ENCODE measurements at places on chromosomes 2 and 18.
A peak's percentile ranks its signal among the peaks of the same experiment; 100 is the strongest.

GRCh38 chr2:25316101-25316500, 25.6 kb downstream of the DNMT3A start:
- DNase-seq: no peak

DNA sequence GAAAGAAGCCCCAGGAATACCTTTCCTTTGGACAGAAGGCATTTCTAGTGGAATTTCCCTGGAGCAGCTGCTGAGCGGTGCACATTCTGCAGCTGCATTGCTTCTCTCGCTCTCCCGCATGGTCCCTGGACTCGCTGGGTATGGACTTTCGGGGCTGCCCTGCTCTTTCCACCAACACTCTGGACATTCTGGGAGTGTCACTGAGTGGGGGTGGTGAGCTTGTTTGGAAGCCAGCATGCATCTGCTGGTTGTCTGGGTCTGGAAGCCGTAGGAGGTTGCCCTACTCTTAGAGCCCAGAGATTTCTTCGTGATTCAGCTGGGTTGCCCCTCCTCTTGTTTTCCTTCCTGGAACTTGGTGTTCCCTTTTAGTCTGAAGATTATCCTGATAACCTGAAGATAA, 52.6 kb downstream of the TWIST2 start:
- DNase-seq: no peak

GRCh38 chr2:118095610-118096009, 7.3 kb downstream of the INSIG2 start:
- DNase-seq: peak; percentile 16

- peak; percentile 72 for DNase-seq
These were observed 155.2 kb downstream of the SH3BP4 start for GRCh38 chr2:235106874-235107639.

- peak; percentile 64 for DNase-seq
These were observed 504.8 kb upstream of the NRP2 start for GRCh38 chr2:205177546-205177945.

- no peak for DNase-seq
These were observed 155.3 kb downstream of the PRKCE start for GRCh38 chr2:45806563-45807358.

GRCh38 chr2:144516411-144516980, 3.4 kb downstream of the ZEB2 start:
- DNase-seq: no peak

- peak; percentile 87 for DNase-seq
These were observed 48.1 kb downstream of the KCNE4 start for GRCh38 chr2:223100061-223100511.

DNA sequence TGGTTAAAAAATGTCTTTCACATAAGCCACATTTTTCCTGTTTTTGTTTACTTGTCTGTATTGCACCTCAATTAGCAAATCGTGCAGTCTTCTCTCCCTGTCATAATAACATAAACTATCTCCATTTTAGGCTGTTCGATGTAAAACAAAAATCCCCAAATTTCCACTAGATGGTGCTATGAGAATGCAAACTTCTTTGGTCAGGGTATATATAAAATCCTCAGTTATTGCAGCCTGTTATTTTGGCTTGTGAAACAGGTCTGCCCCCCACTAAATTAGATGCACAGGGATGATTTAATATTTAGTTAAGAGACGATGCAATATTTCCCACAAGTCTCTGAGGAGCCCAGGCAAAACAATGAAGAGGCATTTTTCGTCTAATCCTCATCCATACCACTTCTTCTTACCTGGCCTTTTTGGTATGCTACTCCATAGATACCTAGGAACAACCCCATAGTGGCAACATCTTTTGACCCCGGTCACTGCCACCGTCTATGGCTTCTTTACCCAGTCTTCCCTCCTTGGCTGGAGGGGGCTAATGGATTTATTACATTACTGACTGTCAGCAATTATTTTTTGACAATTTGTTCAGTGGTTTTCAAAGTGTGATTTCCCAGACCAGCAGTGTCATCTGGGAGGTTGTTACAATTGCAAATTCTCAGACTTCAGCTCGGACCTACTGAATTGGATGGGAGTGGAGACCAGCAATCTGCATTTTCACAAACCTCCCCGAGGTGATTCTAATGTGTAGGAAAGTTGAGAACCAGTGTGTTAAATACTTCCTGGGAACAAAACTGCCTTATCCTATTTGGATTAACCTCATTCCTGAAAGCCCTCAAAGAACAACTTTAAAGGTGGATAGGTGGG, 117.4 kb upstream of the CWC22 start:
- DNase-seq: peak; percentile 67

DNA sequence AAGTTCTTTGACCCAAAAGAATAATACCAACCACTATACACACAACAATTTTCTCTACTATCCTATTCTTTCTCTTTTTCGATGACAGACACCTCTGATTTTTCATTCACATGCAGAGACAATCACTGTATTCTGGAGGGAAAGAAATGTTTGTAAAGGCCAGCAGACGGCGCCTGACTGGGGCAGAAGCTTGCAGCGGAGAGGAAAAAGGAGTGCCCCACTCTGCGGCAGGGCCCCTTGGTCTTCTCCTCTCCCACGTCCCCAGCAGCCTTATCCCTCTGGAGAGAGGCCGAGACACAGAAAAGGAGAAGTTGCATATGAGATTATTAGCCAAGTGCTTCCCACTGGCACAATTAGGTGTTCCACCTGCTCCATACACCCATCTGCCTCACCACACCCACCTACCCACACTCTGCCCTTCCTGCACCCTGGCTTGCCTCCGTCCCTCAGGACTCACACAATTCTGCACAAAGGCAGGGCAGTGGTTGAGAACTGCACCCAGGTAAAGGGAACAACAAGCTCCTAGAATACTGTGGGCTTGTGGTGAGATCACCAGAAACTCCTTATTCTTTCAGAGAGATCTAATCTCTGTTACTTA, 687.3 kb downstream of the NRXN1 start:
- DNase-seq: no peak

- DNase-seq: no peak
These were observed 832.5 kb upstream of the CHAC2 start for GRCh38 chr2:52934920-52935640.

DNA sequence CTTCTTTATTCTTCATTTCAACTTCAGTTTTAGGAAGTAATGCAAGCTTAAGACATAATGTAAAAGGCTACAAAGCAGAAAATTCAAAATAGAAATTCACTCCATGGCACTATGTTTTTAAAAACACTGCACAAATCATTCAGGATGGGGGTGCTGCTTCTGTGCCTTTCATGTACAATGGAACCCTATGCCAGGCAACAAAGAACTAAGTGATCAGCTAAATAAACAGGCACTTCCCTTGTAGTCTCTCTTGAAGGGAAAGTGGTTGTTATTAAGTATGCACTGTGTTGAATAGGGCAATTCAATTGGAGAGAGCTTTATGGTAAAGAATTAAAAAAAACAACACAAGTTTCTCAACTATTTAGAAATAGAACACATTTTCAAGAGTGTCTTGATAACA, 10.9 kb upstream of the ERBB4 start:
- DNase-seq: no peak

DNA sequence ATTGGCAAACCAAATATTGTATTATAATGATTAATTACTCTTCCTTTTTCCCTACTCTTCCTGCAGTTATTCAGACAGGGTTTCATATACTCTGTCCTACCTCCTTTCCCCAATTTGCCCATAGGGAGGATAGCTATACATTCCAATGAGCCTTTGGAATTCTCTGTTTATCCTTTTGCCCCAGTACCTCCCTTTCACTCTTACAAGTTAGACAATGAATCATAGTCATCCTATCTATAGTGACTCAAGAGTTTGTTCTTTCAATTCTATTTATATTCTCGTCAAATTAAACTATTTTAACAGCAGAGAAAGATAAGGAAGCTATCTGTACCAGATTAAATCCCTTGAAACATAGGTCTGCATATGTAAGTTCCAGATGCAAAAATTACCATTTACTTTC, 437.5 kb downstream of the NR4A2 start:
- no peak for DNase-seq

DNA sequence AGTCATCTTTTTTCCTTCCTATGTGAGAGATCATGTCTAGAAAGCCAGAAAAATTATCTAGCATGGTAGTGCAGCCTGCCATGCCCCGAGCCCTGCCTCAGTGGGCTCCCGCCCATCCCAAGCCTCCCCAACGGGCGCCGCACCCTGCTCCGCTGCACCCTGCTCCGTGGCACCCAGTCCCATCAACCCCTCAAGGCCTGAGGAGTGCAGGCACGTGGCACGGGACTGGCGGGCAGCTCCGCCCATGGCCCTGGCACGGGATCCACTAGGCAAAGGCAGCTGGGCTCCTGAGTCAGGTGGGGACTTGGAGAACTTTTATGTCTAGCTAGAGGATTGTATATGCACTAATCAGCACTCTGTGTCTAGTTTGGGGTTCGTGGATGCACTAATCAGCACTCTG, 83.4 kb upstream of the COL3A1 start:
- no peak for DNase-seq

DNA sequence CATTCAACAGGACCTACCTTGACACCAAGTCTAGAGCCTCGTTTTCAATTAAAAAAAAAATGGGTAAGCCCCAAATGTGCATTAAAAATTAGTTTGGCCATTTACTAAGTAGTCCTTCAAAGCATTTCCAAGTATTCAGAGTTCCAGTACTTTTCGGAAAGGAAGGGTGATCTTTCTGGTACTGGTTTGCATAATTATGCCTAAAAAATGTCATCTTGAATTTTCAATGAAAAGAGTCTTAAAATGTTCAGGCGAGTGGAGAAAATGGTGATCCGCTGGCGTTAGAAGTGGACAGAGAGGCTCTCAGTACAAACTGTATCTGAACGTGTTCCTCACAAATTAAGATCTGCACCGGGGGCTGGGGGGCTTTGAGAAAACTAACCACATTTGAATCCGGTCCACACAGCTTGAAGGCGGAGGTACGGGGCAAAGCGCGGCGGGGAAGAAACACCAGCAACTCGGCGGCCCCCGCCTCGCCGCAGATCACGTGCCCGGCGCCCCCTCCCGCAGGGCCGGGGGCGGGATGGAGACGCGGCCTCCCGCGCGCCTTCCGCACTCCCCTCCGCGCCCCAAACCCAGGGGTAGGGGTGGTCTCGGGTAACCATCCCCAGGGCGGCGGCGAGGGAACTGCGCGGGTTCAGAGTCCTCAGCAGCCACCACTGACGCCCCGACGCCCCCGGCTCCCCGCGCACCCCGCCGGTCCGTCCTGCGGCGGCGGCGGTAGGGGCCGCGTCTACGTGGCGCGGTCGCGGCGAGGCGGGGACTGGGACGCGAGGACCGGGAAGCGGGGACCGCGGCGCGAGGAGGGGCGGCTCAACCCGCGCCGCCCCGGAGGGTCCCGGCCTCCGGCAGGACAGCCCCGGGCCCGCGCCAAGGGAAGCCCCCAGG, 564 bp downstream of the LPIN2 start:
- peak; percentile 30 for DNase-seq

DNA sequence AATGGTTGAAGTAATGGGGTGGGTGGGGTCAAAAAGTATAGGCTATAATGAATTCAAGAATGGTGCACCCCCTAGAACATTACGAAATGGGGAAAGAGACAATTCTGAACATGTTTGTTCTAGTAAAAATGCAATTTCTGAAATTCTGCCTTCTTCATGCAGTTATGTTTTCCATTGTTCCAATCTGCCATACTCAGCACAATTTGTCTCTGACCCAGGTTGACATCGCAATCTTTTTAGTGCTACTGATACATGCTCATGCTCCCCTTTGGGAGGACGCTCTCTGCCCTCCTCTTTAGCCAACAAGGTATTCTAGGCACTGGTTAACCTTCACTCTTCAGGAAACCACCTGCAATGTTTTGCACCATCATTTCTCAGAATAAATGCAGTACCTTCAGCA, 1303.9 kb upstream of the PIK3C3 start:
- DNase-seq: no peak

DNA sequence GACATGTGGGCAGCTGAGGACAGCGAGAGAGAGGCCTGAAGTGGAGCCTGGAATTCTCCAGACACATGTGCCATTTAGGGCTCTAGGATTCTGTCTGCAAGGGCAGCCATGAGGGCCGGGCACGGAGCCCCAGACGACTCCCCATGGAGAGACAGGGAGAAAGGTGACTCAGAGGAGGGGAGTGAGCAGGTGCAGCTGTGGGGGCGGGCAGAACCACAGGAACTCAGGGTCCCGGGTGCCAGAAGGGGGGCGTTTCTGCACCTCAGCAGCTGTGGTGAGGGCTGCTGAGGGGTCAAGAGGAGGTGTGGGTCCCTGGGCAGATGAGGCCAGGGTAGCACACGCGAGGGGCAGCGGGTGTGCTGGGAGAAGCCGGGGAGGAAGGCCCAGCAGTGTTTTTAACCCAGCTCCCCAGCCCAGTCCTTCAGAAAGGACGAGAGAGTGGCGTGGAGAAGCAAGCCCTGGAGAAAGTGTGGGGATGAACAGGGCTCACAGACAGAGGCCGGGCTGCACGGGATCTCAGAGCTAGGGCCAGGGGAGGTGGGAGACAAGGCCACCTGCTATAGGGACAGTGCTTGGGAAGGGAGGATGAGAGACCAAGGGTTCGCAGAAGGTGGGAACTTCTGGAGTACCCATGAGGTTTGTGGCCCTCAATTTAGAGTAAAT, 7.6 kb downstream of the GPR17 start:
- DNase-seq: no peak

- DNase-seq: peak; percentile 64
These were observed 120.6 kb downstream of the EHBP1 start for GRCh38 chr2:62826141-62826540.

DNA sequence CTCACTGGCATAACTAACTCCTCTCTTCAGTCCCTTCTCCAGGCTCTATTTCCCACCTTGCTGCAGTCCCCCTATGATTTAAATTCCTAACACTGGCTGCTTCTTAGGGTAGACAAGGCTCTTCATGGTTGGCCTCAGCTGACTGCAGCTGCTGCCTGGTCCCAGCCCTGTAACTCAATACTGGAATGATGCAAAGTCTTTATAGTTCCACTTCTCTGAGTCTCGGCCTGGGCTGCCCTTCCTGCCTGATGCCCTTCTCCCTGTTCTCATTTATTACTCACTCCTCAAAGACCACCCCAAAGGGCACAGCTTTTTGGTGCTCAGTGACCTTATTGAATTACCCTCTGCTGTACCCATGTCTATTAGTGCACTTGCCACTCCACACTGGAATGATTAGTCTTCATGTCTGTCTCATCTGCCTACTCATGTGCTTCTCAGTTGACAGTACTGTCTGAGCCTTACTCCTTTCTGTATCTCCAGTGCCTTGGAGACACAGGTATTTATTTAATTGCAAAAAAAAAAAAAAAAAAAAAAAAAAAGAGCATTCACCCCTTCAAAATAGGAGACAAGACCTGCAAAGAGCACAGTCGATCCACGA, 199.4 kb upstream of the REV1 start:
- no peak for DNase-seq

DNA sequence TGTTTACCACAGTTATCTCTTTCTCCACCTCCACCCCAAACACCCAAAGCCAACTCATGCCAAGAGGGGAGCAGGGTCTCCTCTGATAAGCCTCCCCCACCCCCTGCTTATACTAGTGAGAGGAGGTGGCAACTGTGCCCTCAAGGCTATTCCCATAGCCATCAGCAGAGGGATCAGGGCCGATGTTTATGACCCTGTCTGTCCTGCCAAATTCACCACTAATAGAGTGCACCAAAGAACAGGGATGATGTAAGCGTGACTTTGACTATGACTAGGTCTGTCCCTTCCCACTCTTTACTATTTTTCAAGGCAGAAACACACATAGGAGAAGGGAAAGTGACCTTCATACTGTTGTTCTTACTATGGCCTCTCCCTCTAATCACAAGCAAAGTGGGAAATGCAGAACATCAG, 74.6 kb downstream of the CLHC1 start:
- no peak for DNase-seq

- no peak for DNase-seq
These were observed 72.1 kb downstream of the UBE2E3 start for GRCh38 chr2:181052523-181052891.

- DNase-seq: peak; percentile 0
These were observed 846.7 kb downstream of the BCL11A start for GRCh38 chr2:59706729-59707128.

GRCh38 chr2:211468217-211468616, 911.8 kb downstream of the CPS1 start:
- DNase-seq: no peak

Measured in fibroblast of skin of right quadriceps (primary cell).